Stimulated activated CD4-positive, alpha-beta T cell treated with anti-CD3 and anti-CD28 coated beads, Interleukin-1b, Interleukin-23, amount 100 ng/mL, for 4 hours (primary cell): ENCODE measurements at places on chromosomes 3 and 15.

- no peak for DNase-seq
These were observed 26.1 kb upstream of the MGLL start for GRCh38 chr3:127848131-127849129.

GRCh38 chr15:88323468-88323867 is 66.9 kb upstream of the NTRK3 start:
- no peak for DNase-seq

- no peak for DNase-seq
These were observed 1.6 kb downstream of the FAM131A start for GRCh38 chr3:184339001-184339400.

DNA sequence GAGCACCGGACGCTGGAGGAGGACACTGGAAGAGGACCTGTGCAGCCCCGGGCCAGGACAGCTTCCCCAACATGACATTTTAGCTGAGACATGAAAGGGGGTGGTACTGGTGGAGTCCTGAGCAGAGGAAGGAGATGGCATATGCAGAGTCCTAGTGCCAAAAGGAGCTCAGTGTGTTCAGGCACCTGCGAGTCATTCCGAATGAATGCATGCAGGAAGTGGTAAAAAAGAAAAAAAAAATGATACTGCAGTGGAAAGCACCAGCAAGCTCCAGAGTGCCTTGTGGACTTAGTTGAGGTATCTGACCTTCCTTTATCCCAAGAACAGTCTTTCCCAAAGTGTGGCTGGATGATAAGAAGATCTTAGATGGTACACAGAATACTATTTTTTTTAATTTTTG is 6.6 kb upstream of the ZNF148 start:
- no peak for DNase-seq

GRCh38 chr3:10841100-10841499 is 25.1 kb downstream of the SLC6A11 start:
- DNase-seq, result no peak

DNA sequence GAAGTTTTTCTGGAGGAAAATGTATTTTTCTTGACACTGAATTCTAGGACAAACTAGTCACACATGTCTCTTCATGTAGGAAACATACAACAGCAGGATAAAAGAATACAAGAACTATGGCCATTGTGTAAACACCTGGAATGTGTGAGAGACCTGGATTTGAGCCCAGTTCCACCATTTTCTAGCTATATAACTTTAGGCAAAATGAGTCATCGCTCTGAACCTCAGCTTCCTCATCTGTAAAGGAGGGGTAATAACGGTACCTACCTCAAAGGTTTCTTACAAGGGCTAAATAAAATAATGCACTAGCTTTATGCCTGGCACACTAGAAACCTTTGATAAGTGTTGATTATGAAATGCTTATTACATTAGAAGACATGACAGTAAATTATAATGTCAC is 57.8 kb downstream of the RIOX2 start:
- DNase-seq, result no peak
